Vagina (tissue), 2 donors: ENCODE measurements at places on chromosomes 16 and 17.

DNA sequence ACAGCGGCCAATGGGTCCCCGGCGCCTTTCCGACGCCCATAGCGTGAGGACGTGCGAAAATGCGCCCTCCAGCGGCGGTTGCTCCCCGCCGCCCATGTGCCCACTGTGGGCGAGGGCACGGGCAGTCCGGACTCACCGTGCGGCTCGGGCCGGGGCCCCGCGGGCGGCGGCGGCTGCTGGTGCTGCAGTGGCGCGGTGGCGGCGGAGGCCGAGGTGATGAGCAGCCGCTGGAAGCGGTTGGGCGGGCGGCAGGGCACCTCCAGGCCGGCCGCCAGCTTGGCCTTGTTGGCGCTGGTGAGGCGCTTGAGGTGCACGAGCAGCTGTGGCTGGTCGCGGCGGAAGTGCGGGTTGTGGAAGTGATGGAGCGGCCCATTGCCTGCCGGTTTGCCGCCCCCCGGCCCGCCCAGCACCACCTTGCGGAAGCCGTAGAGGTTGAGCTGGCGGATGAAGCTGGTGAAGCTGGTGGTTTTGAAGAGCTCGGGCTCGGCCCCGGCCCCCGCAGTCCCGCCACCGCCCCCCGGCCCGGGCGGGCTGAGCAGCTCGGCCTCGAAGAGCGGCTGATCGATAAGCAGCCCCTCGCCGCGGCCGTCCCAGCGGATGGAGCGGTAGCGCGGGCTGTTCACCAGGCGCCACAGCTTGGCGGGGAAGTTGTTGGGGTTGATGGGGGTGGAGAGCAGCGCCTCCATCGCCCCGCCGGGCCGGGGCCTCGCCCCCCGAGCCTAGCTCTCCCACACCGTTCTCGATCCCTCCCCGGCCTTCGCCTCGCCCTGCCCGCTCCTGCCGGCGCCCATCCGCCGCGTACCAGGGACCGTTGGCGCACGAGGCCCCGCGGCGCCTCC, at the start of gene HSF5:
HSF5 (minus strand) TSS at position 820 of the 839 bp plus-strand sequence; CDS start at position 686, 134 bp downstream.
- no peak for DNase-seq

DNA sequence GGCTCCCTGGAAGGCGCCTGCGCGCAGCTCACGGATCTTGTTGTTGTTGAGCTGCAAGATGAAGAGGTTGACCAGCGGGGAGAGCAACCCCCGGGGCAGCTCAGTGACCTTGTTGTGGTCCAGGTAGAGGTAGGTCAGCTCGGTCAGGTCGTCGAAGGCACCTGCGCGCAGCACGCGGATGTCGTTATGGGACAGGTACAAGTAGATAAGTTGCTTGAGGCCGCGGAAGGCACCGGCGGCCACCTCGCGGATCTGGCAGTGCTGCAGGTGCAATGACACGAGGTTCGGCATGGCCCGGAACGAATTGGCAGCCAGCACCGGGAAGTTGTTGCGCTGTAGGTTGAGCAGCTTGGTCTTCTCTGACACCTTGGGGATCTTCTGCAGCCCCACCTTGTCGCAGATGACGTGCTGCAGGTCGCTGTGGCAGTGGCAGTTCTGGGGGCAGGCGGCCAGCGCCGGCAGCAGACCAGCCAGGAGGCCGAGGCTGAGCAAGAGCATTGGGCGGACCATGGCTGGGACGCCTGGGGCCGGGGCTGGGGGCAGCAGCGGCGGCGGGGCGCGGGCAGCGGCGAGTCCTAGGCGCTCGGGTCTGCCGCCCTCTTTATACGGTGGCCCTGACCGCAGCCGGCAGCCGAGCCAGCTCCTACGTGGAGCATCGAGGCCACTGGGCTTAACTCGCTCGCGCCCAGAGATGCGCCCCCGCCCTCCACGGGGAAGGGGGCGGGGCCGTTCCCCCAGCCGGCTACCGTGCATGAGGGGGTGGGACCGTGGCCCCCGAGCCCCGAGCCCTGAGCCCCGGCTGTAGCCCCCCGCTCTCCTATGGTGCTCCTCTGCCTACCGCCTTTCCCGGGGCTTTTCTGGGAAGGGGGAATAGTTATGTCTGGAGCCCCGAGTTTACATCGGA, at the start of gene CHAD:
CHAD (minus strand) TSS at position 577 of the 904 bp plus-strand sequence; CDS start at position 510, 67 bp downstream.
- peak; percentile 86 for DNase-seq

DNA sequence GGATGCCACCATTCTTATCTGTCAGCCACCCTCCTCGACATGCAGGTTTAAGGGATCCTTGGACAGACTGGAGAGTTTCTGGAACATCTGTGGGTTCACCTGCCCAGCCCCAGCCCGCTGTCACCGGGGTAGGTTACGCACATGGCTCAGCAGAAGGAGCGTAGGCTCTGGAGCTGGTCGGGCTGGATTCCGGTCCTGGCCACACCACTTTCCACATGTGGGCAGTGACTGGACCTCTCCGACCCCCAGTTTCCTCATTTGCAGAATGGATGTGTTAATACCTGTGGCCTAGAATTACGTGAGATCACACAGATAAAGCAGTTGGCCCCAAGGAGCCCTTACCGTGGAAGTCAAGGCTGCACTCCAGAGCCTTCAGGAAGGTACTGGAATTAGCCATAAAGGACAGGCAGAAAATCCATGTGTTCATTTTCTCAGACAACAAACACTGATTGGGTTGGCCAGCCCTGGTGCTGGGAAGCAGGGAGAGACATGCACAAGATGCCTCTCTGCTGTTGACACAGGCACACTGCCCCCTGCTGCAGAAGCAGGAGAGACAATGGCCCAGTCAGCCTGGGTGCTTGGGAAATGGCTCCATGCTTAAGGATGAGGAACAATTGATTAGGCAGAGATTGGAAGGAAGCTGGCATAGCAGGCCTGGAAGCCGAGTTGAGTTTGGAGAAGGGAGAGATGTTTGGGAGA, 58.8 kb downstream of the SF3B3 start:
- DNase-seq: no peak

DNA sequence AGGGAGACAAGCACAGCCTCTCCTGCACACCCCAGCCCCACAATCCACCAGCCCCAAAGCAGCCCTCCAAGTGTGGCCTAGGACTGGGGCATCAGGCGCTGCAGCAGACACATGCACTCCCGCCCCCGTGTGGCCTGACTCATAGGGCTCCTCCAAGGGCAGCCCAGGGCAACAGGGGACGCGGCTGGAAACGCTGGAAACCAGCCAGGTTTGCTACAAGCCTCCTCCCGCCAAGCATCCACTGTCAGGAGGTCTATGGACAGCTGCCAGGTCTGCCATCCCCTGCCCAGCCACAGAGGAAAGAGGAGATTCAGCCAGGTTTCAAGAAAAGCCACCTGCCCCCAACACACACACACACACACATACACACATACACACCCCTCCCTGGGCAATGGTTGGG, 25.8 kb downstream of the SRCIN1 start:
- DNase-seq: no peak

- DNase-seq: no peak
Observed at GRCh38 chr17:30217054-30217453, 18.4 kb downstream of the SLC6A4 start.

DNA sequence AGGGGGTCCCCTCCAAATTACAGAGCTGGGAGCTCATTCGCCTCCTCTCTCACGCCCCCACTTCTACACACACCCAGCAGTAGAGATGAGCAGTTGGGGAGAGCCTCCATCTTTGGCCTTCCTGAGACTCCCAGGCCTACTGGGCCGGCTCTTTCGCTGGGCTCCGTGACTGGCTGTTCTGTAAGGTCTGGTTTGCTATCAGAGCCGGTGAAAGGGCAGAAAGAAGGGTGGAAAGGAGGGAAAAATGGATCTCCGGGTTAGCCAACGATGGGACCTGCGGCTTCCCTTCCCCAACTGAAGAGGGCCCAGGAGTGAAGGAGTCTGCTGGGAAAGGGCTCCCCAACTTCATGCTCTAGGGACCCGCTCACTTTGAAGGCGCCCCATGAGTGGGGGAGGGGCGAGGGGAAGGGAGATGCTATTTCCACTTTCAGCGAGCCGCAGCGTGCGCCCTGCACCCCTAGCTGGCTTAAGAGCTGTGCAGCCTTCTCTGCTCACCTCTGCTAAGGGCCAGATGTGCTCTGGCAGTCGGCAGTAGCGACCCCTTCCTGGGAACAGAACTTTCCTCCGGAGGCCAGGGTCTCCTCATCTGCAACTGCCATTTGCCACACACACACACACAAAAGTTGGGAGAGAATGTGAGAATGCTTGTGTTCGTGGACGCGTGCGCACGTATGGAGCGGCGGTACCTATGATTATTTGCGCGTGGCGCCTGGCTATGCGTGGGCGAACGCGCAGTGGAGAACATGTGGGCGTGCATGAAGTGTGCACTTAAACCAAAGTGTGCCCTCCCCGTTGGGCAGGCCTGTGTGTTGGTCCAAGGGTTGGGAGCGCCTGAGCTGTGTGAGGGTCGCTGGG, 2.9 kb upstream of the FOXF1 start:
- DNase-seq: no peak

DNA sequence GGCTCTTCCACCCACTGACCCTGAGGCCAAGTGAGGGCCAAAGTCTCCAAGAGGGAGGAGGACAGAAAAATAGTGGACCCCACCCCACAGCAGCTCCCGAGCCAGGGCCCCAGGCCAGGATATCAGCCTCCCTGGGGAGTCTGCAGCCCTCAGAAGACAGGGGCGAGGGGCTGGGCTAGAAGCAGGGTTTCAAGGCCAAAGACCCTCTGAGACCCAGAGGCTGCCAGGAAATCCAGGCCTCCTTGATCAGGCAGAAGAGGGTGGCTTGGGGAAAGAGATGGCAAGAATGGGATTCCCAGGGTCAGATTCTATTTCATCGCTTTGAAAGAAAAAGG, 156.1 kb downstream of the ZNF423 start:
- no peak for DNase-seq

- DNase-seq: no peak
Observed at GRCh38 chr17:66654106-66654740, 180.7 kb upstream of the CACNG5 start.

DNA sequence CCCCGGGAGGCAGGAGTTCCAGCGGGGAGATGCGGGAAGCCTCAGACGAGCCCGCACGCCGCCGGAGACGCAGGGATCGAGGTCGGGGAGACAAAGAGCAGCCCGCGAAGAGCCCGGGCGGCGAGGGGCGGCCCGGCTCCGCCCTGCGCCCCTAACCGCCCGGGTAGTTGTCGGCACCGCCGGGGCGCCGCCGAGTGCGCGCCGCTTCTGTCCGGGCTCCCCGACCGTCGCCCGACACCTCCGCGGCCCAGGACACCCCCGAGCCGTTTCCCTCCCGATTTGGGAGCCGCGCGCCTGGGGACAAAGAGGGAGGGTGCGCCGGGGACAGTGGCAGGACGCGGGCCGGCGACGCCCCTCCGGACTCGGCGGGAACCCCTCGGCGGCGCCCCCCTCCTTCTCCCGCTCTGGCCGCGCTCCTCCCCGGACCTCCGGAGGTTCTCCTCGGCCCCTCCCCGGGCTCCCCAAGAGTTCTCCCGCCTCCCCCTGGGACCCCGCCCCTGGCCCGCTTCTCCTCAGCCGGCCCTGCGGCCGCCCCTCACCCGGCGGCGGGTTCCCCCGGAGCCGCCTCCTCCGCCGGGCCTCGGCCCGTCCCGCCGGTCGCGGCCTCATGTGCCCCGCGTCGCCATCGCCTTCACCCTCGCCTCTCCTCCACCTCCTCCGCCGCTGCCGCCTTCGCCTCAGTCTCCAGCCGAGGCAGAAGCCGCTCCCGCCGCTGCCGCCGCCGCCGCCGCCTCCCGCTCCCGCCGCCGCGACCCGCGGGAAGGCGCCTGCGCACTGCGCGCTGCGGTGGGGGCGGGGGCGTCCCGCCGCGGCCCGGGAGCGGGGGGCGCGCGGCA, at the start of gene GJC1:
GJC1 (minus strand) TSS at position 765 of the 836 bp plus-strand sequence. CDS start 24,470 bp downstream, outside the sequence.
- DNase-seq: no peak

GRCh38 chr16:9072806-9073341, 18.6 kb upstream of the HAPSTR1 start:
- no peak for DNase-seq

GRCh38 chr17:5832886-5833285, 237.3 kb upstream of the WSCD1 start:
- DNase-seq: no peak

GRCh38 chr17:64064331-64064730, 43.9 kb upstream of the ICAM2 start:
- DNase-seq: no peak

GRCh38 chr16:54327609-54328008, 41.0 kb upstream of the IRX3 start:
- DNase-seq: no peak

DNA sequence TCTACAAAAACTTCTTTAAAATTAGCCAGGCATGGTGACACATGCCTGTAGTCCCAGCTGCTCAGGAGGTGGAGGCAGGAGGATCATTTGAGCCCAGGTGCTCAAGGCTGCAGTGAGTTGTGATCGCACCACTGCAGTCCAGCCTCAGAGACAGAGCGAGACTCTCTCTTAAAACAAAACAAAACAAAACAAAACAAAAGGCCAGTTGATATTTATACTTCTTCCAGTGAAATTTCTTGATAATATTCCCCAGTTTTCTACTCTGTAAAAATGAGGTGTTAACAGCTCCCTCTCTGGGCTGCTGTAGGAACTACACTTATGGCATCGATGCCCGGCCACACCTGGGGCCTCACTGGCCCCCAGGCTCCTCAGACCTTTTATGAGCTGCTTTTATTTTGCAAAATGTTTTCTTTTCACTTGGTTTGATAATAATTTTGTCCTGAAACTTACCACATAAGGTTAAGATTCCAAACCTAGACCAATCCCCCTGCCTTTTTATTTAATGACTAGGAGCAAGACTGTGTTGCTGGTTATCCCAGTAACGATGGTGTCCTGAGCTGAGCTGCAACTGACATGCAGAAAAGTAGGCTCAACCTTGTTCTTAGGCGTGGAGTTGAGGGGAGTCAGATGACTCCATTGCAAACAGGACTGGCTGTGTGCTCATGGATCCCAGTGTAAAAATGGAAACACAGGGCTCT, 17.6 kb downstream of the MAPK8IP3 start:
- no peak for DNase-seq

DNA sequence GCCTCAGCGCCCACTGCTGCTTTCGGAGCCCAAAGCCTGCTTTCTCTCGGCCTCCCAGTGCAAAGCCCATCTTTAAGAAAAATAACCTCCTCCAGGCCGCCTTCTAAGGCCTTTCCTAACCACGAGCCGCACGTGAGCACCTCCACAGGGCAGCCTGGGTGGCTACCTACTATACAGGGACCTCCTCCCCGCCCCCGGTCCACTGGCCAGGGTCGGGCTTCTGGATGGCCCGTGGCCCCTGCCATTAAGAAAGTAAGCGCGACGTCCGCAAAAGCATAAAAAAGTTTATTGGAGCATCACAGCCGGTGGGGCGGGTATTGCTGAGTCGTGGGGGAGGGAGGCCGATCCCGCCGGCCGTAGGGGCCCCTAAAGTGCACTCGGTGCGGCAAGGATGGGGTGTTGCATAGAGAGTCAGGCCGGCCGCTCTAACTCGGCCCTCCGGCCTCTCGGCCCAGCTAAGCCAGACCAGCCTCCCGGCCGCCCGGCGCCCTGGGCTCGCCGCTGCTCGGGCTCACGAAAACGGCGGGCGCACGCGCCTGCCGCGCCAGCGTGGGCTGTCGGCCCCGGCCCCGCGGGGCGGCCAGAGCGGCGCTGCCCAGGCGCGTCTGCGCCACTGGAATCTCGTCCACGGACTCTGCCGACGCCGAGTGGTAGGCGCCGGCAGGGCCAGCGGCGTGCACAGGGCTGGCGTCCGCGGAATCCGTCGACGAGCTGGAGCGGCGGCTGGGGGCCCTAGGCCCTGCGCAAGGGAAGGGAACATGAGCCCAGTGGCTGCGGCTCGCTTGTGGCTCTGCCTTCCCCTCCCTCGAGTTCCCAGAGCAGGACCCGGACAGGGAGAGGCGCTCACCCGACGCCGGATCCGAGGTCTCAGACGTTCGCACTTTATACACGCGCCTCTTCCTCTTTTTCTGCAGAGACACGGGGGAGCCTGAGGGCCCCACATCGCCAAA, 1.1 kb upstream of the TPPP3 start:
- DNase-seq: no peak
